Upper lobe of right lung (tissue), 1 donor: ENCODE measurements at places on chromosomes 4 and X. TPM values are rescaled to one million over a fixed set of nuclear protein-coding genes. Genes with fewer than 3 reads are reported as not detected.

DNA sequence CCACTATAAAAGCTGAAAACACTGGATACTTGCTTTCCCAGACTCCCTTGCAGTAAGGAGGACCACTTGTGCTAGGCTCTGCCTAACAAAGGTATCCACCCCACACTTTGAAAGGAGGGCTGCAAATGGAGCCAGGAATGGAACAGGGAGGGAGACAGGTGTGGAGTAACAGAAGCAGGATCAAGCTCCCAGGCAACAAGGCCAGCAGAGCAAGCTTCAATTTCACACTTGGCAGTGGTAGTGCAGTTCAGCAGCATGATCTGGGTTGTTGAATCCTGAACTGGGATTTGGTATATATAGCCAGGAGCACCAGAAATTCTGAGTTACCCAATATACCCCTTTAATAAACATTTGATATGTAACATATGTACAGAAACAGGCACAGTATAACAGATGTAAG lies 9.8 kb downstream of the LAMP2 start:
- H3K27ac ChIP-seq, result no peak overlapping the region
- H3K4me1 ChIP-seq, result peaks cover 22% of the 10 kb centered on the region
- DNase-seq, result no peak
- H3K4me3 ChIP-seq, result no peak overlapping the region
- H3K36me3 ChIP-seq, result peaks cover 4% of the 10 kb centered on the region
- H3K27me3 ChIP-seq, result no peaks in the 10 kb centered on the region

DNA sequence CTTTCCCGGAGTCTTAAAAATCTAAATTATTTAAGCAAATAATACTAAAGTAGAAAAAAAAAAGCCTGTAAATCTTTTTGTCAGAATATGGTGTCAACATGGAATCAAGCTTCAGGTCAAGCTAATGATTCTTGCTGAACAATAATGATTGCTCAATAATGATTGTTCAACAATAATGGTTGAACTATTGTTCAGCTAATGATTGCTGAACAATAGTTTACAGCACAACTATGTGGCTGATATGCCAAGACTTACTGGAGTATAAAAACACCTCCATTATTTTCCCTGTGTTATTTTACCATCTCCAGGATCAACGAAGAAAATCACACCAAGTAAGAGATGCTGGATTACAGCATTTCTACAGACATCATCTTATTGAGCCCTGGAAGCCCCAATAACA lies 35.1 kb upstream of the SMIM31 start:
- no peaks in the 10 kb centered on the region for H3K4me1 ChIP-seq
- H3K27me3 ChIP-seq, result no peaks in the 10 kb centered on the region
- no peak overlapping the region for H3K4me3 ChIP-seq
- H3K36me3 ChIP-seq, result no peaks in the 10 kb centered on the region
- DNase-seq, result no peak

DNA sequence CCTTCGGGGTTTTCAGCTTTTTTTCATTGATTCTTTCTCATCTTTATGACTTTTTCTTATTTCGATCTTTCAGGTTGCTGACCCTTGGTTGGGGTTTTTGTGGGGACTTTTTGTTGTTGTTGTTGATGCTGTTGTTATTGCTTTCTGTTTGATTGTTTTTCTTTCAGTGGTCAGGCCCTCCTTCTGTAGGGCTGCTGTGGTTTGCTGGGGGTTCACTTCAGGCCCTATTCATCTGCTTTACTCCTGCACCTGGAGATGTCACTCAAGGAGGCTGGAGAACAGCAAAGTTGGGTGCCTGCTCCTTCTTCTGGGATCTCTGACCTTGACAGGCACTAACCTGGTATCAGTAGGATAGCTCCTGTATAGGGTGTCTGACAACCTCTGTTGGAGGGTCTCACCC lies 39.9 kb upstream of the PCDH18 start:
- H3K27me3 ChIP-seq, result no peaks in the 10 kb centered on the region
- no peaks in the 10 kb centered on the region for H3K4me1 ChIP-seq

DNA sequence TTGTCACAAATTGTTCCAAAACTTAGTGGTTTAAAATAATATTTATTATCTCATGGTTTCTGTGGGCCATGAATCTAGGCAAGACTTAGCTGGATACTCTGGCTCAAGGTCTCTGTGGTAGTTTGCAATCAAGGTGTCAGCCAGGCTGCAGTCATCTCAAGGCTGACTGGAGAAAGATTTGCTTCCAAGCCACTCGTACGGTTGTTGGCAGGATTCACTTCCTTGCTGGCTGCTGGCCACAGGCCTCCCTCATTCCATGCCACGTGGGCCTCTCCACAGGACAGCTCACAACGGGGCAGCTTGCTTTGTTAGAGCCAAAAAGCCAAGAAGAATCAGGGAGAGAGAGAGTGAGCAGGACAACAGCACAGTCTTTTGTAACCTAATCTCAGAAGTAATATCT lies 101.4 kb downstream of the WWC2 start:
- H3K4me1 ChIP-seq, result no peaks in the 10 kb centered on the region
- no peak overlapping the region for H3K4me3 ChIP-seq
- peak; percentile 88 for DNase-seq
- no peak overlapping the region for H3K27ac ChIP-seq
- no peaks in the 10 kb centered on the region for H3K27me3 ChIP-seq

GRCh38 chr4:3524349-3524748 lies 7.9 kb downstream of the LRPAP1 start:
- H3K27ac ChIP-seq, result no peak overlapping the region
- H3K4me1 ChIP-seq, result no peaks in the 10 kb centered on the region
- no peaks in the 10 kb centered on the region for H3K27me3 ChIP-seq
- H3K36me3 ChIP-seq, result peaks cover 69% of the 10 kb centered on the region
- H3K4me3 ChIP-seq, result no peak overlapping the region

DNA sequence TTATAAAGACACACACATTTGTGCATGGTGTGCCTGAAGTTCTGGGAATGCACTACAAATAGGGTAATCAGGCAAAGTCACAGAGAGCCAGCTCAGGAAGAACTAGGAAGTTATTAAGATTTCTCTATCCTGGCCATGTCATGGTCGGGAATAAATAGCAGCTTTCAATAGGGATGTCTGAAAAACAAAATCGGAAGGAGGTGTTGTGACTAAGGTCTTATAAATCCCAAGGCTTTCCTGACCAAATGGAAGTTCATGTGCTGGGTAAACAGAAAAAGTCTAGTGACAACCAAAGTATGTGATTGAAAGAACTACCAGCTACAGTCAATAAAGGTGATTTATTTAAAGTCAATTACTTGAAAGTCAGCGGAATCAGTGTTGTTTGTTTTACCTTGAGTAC lies 262.5 kb upstream of the HS3ST1 start:
- H3K27ac ChIP-seq, result no peak overlapping the region
- H3K36me3 ChIP-seq, result no peaks in the 10 kb centered on the region
- DNase-seq, result no peak
- no peaks in the 10 kb centered on the region for H3K27me3 ChIP-seq
- no peak overlapping the region for H3K4me3 ChIP-seq
- H3K4me1 ChIP-seq, result no peaks in the 10 kb centered on the region

DNA sequence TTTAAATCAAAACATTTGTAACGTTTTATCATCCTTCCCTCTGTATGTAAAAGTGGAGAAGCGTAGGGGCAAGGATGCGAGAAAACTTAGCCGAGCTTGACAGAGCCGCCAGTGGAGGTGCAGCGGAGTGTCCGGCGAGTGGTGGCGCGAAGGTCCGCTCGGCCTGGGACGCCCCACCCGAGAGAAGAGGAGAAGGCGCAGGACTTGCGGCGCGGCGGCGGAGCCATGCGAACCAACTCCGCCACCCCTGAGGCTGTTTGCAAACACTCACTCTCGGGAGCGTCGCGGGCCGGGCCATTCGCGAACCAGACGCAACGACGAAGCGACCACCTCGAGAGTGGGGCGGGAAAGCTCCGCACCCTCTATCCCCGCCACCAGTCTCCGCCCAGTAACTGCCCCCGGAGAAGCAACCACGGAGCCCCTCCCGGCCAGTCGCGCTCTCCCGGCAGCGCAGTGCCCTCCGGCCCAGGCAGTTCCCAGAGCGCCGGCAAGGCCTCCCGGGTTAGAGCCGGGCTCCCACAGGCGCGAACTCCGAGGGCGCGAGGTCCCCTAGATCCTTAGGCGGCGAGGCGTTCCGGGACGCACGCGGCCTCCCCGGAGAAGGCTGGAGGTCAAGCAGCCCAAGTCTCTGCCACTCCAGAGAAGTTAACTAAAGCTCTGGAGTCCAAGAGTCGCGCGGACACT lies 2.3 kb upstream of the MAB21L2 start:
- H3K4me3 ChIP-seq, result peak overlapping the region; percentile 30
- H3K36me3 ChIP-seq, result no peaks in the 10 kb centered on the region
- H3K27ac ChIP-seq, result no peak overlapping the region
- H3K4me1 ChIP-seq, result no peaks in the 10 kb centered on the region
- no peaks in the 10 kb centered on the region for H3K27me3 ChIP-seq

GRCh38 chr4:119532319-119532718 lies 96.3 kb downstream of the PDE5A start:
- no peaks in the 10 kb centered on the region for H3K4me1 ChIP-seq
- peaks cover 16% of the 10 kb centered on the region for H3K36me3 ChIP-seq
- no peaks in the 10 kb centered on the region for H3K27me3 ChIP-seq
- DNase-seq, result no peak

DNA sequence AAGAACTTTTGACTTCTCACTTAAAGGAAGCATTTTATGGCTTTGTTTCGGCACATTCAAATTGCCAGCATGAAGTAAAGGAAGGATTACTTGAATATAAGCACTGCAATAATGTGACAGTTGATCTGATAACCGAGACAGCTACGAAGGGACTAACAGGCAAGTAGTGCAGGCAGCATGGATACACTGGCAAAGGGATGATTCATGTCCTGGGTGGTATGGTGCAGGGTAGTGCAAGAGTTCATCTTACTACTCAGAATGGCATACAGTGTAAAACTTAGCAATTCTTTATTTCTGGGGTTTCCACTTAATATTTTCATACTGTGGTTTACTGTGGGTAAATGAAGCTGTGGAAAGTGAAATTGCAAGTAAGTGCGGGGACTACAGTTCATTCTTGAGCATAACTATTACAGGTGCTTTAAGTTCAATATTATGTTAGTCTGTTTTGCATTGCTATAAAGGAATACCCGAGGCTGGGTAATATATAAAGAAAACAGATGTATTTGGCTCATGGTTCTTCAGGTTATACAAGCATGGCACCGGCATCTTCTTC lies 611.8 kb downstream of the SPOCK3 start:
- no peak overlapping the region for H3K27ac ChIP-seq
- no peak overlapping the region for H3K4me3 ChIP-seq
- no peaks in the 10 kb centered on the region for H3K4me1 ChIP-seq
- DNase-seq, result no peak
- no peaks in the 10 kb centered on the region for H3K36me3 ChIP-seq

- no peaks in the 10 kb centered on the region for H3K36me3 ChIP-seq
- no peaks in the 10 kb centered on the region for H3K4me1 ChIP-seq
- no peak overlapping the region for H3K4me3 ChIP-seq
Measured at GRCh38 chr4:54566608-54567007, 91.1 kb upstream of the KIT start.

- H3K36me3 ChIP-seq, result no peaks in the 10 kb centered on the region
- peak overlapping the region; percentile 79 for H3K4me3 ChIP-seq
- no peaks in the 10 kb centered on the region for H3K27me3 ChIP-seq
- H3K4me1 ChIP-seq, result peaks cover 3% of the 10 kb centered on the region
- H3K27ac ChIP-seq, result peak overlapping the region; percentile 99
- peak; percentile 82 for DNase-seq
Measured at GRCh38 chr4:140755774-140756318, 339 bp downstream of the TBC1D9 start.

DNA sequence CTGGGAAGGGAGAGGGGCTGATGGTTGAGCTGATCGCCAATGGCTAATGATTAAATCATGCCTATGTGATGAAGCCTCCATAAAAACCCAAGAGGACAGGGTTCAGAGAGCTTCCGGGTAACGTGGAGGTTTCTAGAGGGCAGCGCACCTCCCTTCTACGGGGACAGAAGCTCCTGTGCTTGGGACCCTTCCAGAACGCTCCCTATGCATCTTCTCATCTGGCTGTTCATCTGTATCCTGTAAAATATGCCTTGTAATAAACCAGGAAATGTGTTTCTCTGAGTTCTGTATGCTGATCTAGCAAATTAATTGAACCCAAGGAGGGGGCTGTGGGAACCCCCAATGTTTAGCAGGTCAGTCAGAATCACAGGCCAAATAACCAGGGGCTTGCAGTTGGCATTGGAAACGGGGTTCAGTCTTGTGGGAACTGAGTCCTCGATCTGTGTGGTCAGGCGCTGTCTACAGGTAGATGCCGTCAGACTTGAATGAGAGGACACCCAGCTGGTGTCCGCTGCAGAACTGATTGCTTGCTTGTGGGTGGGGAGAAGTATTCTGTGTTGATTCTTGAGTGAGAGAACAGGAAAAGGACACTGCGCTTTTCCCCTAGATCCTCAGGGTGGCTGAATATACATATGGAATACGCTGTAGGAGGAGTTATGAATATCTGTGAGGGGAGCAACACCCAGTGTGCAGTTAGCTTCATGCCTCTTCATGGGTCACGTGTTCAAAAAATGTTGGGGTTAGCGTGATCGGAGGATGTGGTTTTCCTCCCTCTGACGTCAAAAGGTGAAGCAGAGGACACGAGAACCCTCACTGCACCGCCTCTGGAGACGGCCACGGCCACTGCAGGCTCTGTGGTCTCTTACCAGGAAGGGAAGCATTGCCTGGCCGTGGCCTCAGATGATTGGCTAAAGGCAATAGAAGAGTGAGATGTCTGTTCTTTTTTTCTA lies 29.2 kb downstream of the HTT-AS start:
- no peaks in the 10 kb centered on the region for H3K36me3 ChIP-seq
- no peak overlapping the region for H3K4me3 ChIP-seq
- H3K4me1 ChIP-seq, result peaks cover 23% of the 10 kb centered on the region

DNA sequence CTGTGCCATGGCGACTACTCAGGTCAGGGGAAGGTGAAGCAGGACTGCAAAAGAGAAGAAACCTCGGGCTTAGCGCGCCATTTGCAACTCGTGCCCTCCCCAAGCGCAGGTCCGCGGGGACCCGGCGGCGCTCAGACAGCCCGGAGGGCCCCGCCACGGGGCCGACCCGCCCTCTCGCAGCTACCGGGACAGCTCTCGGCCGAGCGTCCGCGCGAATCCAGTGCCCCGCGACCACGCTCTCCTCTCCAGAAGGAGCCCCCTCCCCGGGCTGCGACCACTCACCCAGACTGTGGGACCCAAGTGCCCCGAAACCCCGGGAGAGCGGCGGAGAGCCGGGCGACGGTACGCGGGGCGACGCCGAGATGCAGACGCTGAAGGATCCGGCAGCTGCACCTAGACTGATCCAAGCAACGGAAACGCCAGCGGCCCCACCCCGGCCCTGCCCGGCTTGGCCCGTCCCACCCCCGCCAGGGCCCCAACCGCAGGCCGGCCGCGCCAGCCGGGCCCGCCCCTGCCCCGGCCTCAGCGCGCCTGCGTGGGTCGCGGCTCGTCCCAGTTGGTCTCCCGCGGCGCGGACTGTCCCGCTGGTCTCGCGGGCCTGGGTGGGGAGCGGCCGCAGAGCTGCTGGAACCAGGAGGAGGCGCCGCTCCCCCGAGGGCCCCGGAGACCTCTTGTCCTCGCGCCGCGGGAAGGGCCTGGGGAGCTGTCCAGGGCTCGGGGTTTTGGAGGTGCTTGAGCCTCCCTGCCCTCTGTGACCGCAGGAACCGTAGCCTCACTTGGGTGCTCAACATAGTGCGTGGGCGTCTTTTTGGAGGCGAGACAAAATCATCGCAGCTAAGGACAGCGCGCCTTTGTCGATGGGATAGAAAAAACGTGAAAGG lies at the start of gene ANXA5:
Gene ANXA5 (minus strand): TSS at position 400 of the 881 bp plus-strand sequence. CDS start 391 bp downstream, at position 9.
- peak; percentile 96 for DNase-seq
- no peaks in the 10 kb centered on the region for H3K27me3 ChIP-seq
- peaks cover 42% of the 10 kb centered on the region for H3K4me1 ChIP-seq
- peak within 1 kb of the TSS; percentile 80 for H3K4me3 ChIP-seq
- H3K27ac ChIP-seq, result peak within 1 kb of the TSS; percentile 97

GRCh38 chr4:95833711-95834194 lies 6.1 kb upstream of the PDHA2 start:
- no peak overlapping the region for H3K27ac ChIP-seq
- H3K36me3 ChIP-seq, result no peaks in the 10 kb centered on the region
- DNase-seq, result no peak
- no peak overlapping the region for H3K4me3 ChIP-seq
- no peaks in the 10 kb centered on the region for H3K27me3 ChIP-seq
- no peaks in the 10 kb centered on the region for H3K4me1 ChIP-seq

PLAC8 gene
- total RNA-seq, result 81.7 TPM

GLRA3 gene
- total RNA-seq, result not detected

KCNIP4 gene
- not detected for total RNA-seq
